Right ventricle myocardium superior (tissue), 1 donor: ENCODE measurements at places on chromosomes 5 and 9. TPM values are rescaled to one million over a fixed set of nuclear protein-coding genes. Genes with fewer than 3 reads are reported as not detected.

HTR4 gene
- total RNA-seq = 0.22 TPM

GRCh38 chr5:150153957-150154617 lies 1.6 kb downstream of the PDGFRB start:
- no peak for DNase-seq

MLANA gene
- total RNA-seq = not detected

ATP6V1G1 gene
- 60.2 TPM for total RNA-seq

DNA sequence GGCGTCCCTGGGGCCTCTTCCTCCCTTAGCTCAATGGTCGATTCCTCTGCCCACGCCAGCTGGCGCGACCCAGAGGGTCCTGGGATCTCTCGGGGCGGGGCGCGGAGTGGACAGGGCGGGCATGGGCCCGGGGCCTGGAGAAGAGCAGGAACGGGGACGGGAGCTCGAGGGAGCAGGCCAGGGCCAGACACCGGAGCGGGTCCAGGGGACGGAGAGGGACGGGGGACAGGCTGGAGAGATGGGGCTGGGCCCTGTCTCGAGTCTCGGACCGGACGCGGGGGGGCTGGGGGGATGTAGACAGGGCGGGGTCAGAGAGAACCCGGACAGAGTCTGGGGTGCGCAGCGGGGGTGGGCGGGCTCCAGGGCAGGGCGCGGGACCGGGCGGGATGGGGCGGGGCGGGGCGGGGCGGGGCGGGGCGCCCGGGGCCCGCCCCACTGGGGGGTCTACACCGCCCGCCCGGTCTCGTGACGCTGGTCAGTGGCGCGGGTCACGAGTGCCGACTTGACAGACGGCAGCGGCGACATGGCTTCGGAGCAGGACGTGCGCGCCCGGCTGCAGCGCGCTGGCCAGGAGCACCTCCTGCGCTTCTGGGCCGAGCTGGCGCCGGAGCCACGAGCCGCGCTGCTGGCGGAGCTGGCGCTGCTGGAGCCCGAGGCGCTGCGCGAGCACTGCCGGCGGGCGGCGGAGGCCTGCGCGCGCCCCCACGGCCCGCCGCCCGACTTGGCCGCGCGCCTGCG lies at the start of gene UAP1L1:
Gene UAP1L1, plus strand, starts transcription at position 508 of the 738 bp plus-strand sequence. Its CDS starts 16 bp downstream, at position 524.
- peak; percentile 90 for DNase-seq

DNA sequence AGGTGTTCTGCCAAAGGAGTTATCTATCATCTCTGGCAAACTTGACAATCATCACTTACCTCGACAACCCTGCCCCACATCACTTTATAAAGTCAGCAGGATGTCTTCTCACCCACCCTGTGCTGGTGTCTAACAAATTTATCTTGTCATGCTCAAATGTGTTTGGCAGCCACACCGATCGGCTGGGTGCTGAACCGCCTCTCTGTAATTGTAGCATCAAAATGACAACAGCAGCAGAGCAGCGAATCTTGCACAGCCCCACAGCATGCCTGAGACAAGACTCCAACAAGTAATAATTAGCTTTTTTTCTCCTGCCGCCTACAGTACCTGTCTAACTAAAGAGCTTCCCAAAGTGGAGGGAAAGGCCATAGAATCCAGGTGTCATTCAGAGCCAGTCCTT lies 176.2 kb downstream of the NR3C1 start:
- DNase-seq = no peak

DNA sequence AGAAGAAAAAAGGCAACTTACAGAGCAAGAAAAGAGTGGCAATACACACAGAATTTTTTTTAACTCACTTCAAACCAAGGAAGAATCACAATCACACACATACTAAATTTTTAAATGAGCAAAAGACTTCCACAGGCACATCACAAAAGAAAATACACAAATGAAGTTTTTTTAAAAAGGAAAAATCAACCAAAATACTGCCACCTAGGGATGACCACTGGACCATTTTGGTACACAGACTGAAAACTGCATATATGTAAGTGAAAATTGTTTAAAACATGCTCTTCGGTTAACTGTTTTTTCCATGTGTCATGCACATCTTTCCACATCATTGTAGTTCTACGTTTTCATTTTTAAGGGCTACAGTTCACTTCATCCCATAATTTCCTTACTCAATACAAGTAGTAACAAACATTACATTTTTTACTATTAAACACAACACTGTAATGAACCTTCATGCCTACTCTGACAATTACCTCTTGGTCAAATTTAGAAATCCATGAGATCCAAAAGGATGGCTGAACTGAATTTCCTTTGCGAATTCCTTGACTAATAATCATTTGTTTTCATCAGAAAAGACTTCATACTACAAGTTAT lies 79.0 kb downstream of the FBXW11 start:
- no peak for DNase-seq

MYMK gene
- not detected for total RNA-seq

RAPGEF6 gene
- total RNA-seq = 8.2 TPM

DNA sequence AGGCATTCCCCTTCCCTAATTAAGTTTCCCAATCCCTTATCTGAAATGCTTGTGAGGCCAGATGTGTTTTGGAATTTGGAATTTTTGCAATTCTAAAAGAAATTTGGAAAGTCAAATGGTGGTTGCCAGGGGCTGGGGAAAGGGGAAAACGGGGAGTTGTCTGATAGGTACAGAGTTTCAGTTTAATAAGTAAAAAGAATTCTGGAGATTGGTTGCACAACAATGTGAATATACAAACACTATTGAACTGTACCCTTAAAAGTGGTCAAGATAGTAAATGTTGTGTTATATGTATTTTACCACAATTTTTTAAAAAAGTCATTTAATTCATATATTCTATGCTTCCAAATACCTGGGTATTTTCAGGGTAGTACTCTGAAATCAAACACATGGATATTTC lies 154.5 kb downstream of the ADAMTS12 start:
- no peak for DNase-seq

DNA sequence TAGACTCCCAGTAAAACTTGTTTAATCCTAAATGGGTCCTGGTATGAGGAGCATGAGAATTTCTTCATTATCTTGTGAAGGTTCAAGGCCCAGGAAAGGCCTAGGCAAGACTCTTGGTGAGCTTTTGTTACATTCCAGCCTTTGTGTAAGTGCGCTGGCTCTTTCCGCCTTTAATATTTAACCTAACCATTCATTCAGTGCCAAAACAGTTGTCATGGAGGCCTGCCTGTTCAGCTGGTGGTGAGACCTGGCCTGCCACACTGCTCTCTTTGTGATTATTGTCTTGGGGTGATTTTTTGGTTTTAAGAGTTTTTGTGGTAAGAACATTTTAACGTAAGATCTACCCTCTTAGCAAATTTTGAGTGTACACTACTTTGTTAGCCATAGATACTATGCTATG lies 127.5 kb upstream of the WWC1 start:
- no peak for DNase-seq

DNA sequence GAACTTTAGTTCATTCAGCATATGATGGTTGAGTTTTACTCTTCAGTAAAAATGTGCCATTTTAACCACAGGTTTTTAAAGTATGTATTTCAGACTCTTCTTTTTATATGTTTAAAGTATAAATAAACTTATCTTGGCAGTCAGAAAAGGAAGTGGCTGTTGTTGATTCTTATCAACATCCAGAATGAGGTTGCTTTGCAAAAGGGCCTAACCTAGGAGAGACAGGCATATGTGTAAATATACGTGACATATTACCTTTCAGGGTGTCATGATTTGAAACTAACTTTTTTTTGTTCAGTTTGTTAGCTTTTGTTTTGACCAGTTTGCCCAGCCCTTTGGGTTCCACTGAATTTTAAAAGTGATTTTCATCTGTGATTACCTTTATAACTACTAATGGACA lies 7.4 kb downstream of the SMARCA2 start:
- no peak for DNase-seq

DNA sequence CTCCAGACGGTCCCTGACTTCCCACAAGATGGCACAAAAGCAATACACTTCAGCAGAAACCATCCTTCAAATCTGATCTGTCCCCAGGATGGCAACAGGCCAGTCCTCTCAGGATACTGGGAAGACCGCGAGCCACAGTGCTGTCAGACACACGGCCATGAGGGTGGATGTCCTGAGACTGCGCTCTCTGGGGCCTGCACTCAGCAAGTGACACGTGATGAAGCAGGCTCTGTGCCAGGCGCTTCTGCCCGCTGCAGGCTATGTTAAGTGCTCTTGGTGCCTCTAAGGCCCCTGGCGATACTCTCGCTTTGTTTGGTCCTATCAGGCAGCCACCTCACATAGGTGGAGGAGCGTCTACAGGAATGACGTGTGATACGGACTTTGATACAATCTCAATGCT lies 7.1 kb downstream of the BRD9 start:
- peak; percentile 90 for DNase-seq

DNA sequence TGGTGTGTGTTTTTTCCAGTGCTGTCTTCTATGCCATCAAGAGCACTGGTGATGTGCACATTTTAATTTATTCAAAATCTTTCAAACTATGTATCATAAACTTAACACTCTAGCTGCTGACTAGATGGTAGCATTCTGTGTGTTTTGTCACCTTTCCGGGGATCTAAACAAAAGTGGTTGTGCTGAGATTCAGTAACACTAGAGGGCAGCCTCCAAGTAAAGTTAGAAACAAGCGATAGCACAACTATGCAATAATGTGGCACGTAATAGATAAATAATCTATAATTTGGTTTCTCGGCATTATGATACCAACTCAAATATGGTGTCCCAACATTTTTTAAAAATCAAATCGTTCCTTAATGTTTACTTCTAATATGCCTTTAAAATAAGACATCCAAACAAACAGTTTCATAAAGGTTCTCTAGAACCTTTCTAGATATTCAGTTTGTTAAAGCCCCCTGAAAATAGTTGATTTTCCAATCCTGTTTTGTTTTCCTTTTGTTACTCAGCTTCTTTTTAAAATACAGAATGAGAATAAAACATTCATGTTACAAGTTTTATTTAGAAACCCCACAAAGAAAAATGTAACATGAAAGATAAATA lies 16.9 kb downstream of the SEMA6A start:
- no peak for DNase-seq

DNA sequence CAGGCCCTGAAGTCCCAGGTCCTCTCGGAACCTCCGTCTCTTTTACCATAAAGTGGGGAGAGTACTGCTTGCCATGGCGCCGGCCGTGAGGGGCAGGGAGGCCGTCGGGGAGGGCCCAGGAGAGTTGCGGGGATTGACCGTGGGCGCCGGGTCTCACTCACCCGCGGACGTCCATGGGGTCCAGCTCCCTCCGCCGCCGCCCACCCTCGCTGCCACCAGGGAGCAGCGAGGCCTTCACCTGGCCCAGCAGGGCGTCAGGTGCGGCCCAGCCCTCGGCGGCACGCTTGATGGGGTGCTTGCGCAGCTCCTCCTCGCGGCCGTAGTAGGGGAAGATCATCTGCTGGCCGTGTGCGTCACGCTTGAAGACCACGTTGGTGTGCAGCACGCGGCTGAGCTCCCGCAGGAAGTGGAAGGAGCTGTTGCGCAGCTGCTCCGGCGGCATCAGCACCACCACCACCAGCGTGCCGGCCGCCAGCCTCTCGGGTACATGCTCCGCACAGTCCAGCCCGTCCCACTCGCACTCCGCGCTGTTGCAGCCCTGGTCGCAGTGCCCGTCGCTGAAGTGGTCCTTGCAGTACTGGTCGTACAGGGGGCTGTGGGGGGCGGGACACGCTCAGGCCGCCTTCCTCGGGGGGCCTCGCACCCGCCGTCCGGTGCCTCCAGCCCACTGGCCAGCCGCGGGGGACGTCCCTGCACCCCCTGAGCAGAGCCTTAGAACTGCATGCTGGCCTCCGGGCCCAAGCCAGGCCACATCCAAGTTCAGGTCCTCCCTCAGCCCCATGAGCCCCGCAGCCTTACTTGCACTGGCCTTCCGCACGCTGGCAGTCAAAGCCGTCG lies 21.9 kb upstream of the SEC16A start:
- DNase-seq = no peak

CDO1 gene
- 9.2 TPM for total RNA-seq

DNA sequence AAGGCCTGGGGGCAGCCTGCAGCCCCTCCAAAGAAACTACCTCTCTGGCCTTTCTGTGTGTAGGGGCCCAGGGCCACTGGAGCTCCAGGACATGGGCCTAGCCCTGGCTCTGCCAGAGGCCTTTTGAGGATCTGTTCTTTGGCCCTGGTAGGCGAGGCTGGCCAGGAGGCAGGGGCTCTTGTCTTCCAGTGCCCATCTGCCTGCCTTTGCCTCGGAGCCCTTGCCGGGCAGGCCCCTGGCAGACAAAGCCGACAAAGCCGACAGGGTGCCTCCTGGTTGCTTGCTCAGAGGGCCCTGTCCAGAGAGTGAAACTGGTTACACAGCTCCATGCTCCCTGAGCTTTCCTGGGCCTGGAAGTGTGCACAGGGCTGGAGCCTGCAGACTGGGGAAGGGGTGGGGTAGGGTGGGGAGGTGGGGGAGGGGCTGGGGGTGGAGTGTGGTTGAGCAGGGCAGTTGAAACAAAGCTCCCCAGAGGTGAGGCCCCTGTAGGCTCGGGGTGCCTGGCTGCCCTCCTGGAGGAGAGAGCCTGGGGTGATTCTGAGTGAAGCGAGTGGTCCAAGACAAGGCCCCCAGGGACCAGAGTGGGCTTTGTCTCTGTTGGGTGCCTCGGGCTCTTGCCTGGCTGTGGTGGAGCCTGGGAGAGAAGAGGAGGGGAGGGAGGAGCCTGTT lies 29.3 kb downstream of the PTPA start:
- DNase-seq = peak; percentile 66

GRCh38 chr5:55638455-55638854 lies 73.7 kb downstream of the SLC38A9 start:
- no peak for DNase-seq

IFNE gene
- not detected for total RNA-seq
